ENCODE measurements at places on chromosomes 1 and 21.

GRCh38 chr1:116737855-116738321 lies 16.3 kb upstream of the CD2 start:
- DNase-seq: no peak

GRCh38 chr1:203078478-203078877 lies 7.3 kb downstream of the MYOG start:
- DNase-seq: no peak

DNA sequence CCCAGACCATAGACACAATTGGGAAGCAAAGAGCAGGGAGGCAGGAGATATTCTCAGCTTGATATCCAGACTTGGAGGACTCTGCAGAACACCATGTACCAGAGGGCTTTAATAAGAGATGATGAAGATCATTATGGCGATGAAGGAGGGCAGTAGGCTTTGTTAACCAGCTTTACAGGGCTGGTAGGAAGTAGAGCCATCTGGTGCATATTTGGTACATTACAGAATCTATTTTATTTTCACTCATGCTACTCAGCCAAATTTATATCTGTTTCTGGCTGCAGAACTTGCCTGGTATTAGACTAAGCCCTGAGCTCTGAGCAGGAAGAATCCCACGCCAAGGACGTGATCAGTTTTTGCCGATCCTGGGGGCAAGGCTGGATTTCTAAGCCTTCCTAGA lies 61.8 kb upstream of the SYT6 start:
- no peak for DNase-seq

DNA sequence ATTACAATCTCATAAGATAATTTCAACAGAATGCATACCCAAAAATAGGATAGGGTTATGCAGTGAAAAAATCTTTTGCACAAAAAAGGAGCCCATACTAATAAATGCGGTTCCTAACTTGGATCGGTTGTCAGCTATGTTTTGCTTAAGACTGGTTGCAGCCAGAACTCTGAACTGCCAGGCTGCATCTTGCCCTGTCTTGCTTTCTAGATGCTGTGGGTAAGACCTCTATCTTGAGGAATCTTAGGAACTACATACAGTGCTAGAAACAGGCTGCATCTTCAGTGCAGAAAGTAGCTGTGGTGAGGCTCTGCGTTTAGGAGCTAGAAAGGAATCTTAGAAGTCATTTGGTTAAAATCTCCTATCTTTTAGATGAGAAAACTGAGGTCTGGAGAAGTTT lies 45.6 kb upstream of the PLA2G4A start:
- DNase-seq: no peak

DNA sequence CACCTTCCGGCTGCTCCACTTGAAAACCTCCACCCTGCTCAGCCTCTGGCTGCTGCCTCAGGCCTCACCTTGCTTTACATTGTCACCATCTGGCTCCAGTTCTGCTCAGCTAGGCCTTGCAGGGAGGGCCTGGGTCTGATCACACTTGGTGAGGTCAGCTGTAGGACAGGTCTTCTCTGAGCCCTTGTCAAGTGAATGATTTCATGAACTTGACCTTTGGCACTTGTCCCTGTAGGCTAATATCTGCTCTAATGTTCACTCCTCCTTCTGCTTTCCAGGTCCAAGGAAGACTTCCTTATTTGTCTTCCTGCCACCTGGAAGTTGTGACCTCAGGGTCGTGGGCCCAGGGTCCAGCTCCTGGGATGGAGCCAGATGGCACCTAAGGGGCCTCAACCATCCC lies 41.4 kb downstream of the PTPRF start:
- no peak for DNase-seq

- DNase-seq: no peak
These were observed 156.9 kb upstream of the DPYD start for GRCh38 chr1:98077691-98078090.
